H7 (cell line): ENCODE measurements at places on chromosomes 2 and 18. TPM values are rescaled to one million over a fixed set of nuclear protein-coding genes. Genes with fewer than 3 reads are reported as not detected.

Gene STPG4
- total RNA-seq: not detected in 2 replicates

Gene DRC1
- 0.07 TPM in 1 of 2 replicates, not detected in the other for total RNA-seq

Gene IL18RAP
- total RNA-seq: not detected in 2 replicates

Gene SPATS2L
- 74.7 and 106 TPM in 2 replicates for total RNA-seq

Gene PLB1
- not detected in 2 replicates for total RNA-seq

Gene MRO
- total RNA-seq: 1.1 and 1.7 TPM in 2 replicates

Gene CDKL4
- 0.41 TPM in 1 of 2 replicates, not detected in the other for total RNA-seq

Gene MREG
- 12.5 and 14.9 TPM in 2 replicates for total RNA-seq

Gene GALNT5
- 0.07 and 0.18 TPM in 2 replicates for total RNA-seq

Gene BUB1
- total RNA-seq: 136 and 169 TPM in 2 replicates

Gene ALLC
- not detected in 2 replicates for total RNA-seq
